ENCODE measurements at places on chromosomes 2 and 18. TPM values are rescaled to one million over a fixed set of nuclear protein-coding genes. Genes with fewer than 3 reads are reported as not detected.

The PTH2R gene
- under 0.01 TPM for total RNA-seq

The SCYGR4 gene
- not detected for total RNA-seq

The ANKRD53 gene
- 0.33 TPM for total RNA-seq

The KCNJ13 gene
- not detected for total RNA-seq

The METTL4 gene
- total RNA-seq, result 11.5 TPM

The INHA gene
- not detected for total RNA-seq

The CHST9 gene
- total RNA-seq, result under 0.01 TPM

The ABCA12 gene
- not detected for total RNA-seq

The FIGN gene
- not detected for total RNA-seq

The ITGAV gene
- 178 TPM for total RNA-seq

The IL18R1 gene
- total RNA-seq, result under 0.01 TPM

The C2orf15 gene
- 0.11 TPM for total RNA-seq

The PAX8 gene
- 0.11 TPM for total RNA-seq

The LCT gene
- total RNA-seq, result under 0.01 TPM

The CIB4 gene
- not detected for total RNA-seq

The EPB41L5 gene
- 22.8 TPM for total RNA-seq

The DLGAP1 gene
- total RNA-seq, result 0.09 TPM

The STAT4 gene
- total RNA-seq, result 0.22 TPM

The SPAG16 gene
- total RNA-seq, result 16.3 TPM

The CHRNG gene
- not detected for total RNA-seq

The ATP8B1 gene
- 31.9 TPM for total RNA-seq

The STAMBP gene
- total RNA-seq, result 15.3 TPM

The DOK1 gene
- 17.6 TPM for total RNA-seq

The OTX1 gene
- 0.11 TPM for total RNA-seq

The DNAJC5G gene
- 0.60 TPM for total RNA-seq

The CCT4 gene
- total RNA-seq, result 125 TPM

The MAP3K19 gene
- not detected for total RNA-seq

The CCDC150 gene
- total RNA-seq, result 7.3 TPM

The FHOD3 gene
- 0.33 TPM for total RNA-seq

The IL1R2 gene
- 0.33 TPM for total RNA-seq

The CCDC68 gene
- 0.34 TPM for total RNA-seq

The LRRTM4 gene
- not detected for total RNA-seq

The B4GALT6 gene
- 5.0 TPM for total RNA-seq

The XDH gene
- not detected for total RNA-seq

The HOXD13 gene
- under 0.01 TPM for total RNA-seq

The SERPINB11 gene
- not detected for total RNA-seq

The ITGA4 gene
- total RNA-seq, result 0.52 TPM

The SERPINB10 gene
- not detected for total RNA-seq

The KCNG2 gene
- 0.43 TPM for total RNA-seq

The KCNE4 gene
- total RNA-seq, result under 0.01 TPM

The RTP5 gene
- not detected for total RNA-seq

The UGT1A5 gene
- total RNA-seq, result not detected

The GPAT2 gene
- total RNA-seq, result 0.60 TPM

The RIT2 gene
- total RNA-seq, result not detected

The MYO5B gene
- total RNA-seq, result not detected

The HOXD4 gene
- total RNA-seq, result 3.5 TPM

The SCYGR6 gene
- total RNA-seq, result not detected

The ZAP70 gene
- 0.34 TPM for total RNA-seq

The RNMT gene
- 21.7 TPM for total RNA-seq

The TWIST2 gene
- 0.54 TPM for total RNA-seq

The DOK6 gene
- 1.1 TPM for total RNA-seq

The SOX11 gene
- total RNA-seq, result not detected

Data from dermis lymphatic vessel endothelial cell (primary cell).